ENCODE measurements at places on chromosomes 3 and 15.

DNA sequence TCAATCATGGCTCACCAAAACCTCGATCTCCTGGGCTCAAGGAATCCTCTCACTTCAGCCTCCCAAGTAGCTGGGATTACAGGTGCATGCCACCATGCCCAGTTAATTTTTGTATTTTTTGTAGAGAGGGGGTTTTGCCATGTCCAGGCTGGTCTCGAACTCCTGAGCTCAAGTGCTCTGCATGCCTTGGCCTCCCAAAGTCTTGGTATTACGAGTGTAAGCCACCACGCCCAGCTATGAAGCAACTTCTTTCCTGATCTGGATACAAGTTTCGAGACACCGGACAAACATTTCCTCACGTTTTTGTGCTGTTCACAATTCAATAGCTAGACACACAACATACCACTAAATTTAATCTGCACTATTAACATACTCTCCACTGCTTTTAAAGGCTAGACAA, 3.4 kb upstream of the SYNM start:
- DNase-seq, result no peak

DNA sequence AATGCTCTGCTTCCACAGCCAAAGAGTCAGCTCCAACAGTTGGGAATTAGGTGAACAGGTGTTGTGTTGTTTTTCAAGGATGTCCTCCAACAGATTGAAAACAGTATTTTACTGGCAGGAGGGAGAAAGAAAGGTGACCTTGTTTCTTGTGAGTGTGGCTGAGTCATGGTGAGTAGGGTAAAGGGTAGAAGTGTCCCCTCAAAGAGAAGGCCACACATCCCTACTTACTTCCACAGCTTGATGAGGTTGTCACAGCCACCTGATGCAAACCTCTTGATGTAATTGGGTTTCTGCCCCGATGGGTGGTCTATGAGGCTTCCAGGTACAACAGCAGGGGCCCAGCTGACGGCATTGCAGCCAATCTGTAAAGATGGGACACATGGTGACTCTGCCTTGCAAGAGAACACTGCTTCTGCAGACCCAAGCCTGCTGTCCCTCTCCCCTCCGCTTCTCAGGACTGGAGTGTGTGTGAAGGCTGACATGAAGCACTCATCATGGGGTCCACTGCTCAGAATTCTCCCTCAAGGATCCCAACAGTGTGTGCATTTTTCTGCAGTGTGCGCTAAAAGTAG, 12.7 kb upstream of the GHRL start:
- DNase-seq, result no peak

GRCh38 chr3:16803019-16803418, 81.7 kb upstream of the PLCL2 start:
- DNase-seq, result no peak

DNA sequence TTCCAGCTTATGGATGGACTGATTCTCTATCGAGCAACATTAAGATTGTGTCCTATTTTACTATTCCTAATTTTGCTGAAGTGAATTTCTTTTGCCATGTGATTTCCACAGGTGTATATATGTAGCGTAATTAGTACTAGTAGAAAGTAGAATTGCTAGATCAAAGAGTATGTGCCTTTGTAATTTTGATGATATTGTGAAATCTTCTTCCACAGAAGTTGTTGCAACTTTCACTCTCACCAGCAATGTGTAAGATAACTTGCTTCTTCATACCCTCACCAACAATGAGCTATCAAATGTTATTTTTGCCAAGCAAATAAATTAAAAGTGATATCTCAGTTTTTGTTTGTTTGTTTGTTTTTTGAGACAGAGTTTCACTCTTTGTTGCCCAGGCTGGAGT, 5.4 kb downstream of the PGBD4 start:
- DNase-seq, result no peak

DNA sequence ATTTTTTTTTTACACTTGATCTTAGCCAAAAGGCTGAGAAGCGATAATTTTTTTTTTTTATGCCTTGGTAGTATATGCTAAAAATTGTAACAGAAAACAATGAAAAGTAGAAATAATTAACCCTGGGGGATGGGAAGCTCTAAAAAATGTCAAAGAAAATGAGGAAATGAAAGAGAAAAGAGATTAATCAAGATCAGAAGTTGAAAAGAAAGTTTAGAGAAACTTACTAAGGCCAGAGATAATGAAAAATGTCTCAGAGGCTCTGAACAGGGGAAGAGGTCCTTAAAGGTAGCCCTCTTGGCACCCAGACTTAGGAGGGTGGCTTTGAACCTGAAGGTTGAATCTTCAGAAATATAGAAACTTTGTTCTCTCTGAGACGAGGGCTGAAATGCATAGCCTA, 58.6 kb upstream of the ZBED2 start:
- no peak for DNase-seq

DNA sequence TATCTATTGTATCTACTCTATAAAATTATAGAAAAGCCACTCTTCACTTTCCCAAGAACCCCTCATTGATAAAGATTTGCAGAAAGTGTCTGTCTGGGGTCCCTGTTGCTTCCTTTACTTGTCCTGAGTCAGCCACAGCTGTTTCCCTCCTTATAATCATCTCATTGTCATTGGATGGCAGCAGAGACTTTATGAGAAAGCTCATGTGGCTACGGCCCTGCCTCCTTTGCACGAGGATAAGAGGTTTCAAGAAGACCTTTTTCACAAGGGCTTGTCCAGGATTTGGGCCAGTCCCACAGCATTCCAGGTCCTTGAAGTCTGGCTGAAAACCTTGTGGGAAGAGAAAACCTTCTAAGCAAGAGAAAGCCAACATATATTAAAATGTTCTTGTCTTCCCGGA, 41.9 kb upstream of the THBS1 start:
- no peak for DNase-seq

GRCh38 chr15:69976366-69976994, 121.2 kb downstream of the TLE3 start:
- DNase-seq, result no peak

- no peak for DNase-seq
Measured at GRCh38 chr3:98557324-98558010, 25.7 kb downstream of the GPR15 start.

DNA sequence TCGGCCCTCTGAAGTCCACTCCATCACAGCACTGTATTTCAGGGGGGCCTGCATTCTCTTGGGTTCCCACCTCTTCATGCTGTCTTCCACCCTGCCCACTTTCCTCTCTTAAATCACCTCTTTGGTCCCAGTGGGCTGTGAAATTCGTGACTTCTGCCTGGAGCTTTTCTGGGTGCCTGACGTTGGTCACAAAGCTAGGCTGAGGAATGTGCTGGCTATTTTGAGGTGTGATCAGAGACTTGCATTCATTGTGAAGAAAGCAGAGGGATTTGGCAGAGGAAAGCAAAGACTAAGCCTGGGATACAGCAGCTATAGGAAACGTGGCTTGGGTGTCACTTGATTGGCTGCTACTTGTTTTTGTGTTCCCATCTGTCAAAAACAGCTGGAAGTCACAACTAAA, 202.5 kb downstream of the SATB1 start:
- no peak for DNase-seq

GRCh38 chr3:141485641-141486495, 959 bp upstream of the RASA2 start:
- DNase-seq, result no peak

DNA sequence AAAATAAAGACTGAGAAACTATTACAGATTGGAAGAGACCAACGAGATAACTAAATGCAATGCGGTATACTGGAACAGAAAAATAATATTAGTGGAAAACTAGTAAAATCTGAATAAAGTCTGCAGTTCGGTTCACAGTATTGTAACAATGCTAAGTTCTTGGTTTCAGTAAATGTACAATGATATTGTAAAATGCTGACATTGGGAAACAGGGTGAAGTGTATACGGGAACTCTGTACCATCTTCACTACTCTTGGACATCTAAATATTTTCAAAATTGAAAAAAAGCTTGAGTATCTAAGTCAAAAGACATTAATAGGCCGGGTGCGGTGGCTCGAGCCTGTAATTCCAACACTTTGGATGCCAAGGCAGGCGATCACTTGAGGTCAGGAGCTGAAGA, 120.9 kb upstream of the KCNMB2 start:
- no peak for DNase-seq

DNA sequence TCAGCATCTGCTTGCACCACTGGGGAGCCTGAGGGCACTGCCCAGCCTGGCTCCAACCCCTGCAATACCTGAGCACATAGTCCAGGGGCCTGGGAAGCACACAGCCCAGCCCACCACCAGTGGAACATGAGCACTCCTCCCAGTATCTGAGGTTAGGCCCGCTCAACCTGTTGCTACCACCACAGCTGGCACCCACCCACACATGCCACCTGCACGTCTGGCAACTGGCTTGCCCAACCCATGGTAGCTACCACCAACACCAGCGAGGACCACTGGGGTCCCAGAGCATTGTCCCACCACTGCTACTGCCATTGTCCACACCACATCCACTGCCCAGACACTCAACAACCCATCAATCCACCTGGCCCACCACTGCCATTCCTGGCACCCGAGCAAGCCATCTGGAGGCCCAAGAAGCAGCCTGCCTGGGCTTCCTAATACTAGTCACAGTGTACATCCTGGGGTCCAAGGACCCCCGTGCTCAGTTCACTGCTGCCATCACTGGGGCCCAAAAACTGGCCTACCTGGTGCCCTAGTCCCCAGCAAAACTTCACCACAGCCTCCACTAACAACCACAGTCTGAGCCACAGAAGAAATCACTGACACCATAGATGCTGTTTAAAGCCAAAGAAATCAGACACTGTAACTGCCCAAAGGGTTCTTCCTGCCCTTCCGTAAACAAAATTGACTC, 62.1 kb upstream of the TBC1D23 start:
- DNase-seq, result no peak

DNA sequence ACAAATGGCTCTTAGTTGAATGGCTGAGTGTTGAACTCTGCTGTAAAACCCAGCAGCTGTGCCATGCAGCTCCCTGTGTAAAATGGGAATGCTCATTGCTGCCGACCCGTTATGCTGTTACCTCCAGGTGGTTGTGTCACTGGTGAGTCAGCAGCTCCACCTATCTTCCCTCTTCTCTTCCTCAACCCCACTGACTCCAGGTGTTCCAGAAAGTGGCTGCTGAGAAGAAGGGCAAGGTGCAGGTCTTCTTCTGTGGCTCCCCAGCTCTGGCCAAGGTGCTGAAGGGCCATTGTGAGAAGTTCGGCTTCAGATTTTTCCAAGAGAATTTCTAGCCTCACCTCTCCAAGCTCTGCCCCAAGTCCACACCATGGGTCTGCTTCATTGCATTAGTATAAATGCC, 41.9 kb downstream of the NOX5 start:
- DNase-seq, result no peak

DNA sequence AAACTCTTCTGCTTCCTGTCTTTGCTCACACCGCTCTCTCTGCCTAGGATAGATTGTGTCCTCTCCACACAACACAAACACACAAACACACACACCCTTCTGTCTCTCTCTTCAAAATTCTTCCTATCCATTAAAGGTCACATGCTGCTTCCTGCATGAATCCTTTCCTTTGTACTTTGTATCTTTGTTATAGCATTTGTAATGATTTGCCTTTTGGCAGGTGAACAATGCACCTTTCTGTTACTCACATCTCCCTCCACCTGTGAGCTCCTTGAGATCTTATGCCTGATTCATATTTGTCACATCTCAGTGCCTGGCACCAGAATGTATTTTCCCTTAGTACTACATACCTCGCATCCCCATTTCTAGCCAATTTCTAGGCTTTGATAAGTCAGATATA, 251.4 kb upstream of the UMPS start:
- DNase-seq, result no peak

All from chondrocyte (in vitro differentiated cells).